ENCODE measurements at places on chromosomes 2 and 18. TPM values are rescaled to one million over a fixed set of nuclear protein-coding genes. Genes with fewer than 3 reads are reported as not detected.

Gene ATP6V1B1
- total RNA-seq = 0.68 TPM

Gene SCN9A
- total RNA-seq = 0.12 TPM

Gene CEP68
- total RNA-seq = 5.2 TPM

Gene CNGA3
- total RNA-seq = not detected

Gene KLHL14
- not detected for total RNA-seq

Gene MEP1B
- not detected for total RNA-seq

Gene CCT7
- 500 TPM for total RNA-seq

Gene GPR35
- total RNA-seq = 0.12 TPM

Gene PLEKHM3
- 6.8 TPM for total RNA-seq

Gene PLEKHH2
- 0.59 TPM for total RNA-seq

Gene PREPL
- total RNA-seq = 45.4 TPM

Gene SERPINB12
- total RNA-seq = not detected

Gene FSHR
- not detected for total RNA-seq

Gene IL36G
- total RNA-seq = 0.24 TPM

Gene ZNF385B
- not detected for total RNA-seq

Gene C1QL2
- not detected for total RNA-seq

Gene STON1
- 7.0 TPM for total RNA-seq

Gene OXER1
- not detected for total RNA-seq

Gene DUSP19
- 2.1 TPM for total RNA-seq

Gene OR6B2
- total RNA-seq = not detected

Gene SLC5A7
- total RNA-seq = not detected

Gene DSC1
- total RNA-seq = not detected

Gene ACVR2A
- total RNA-seq = 7.6 TPM

Gene NEU2
- not detected for total RNA-seq

Gene PTPN2
- 21.9 TPM for total RNA-seq

Gene ZNF892
- 2.2 TPM for total RNA-seq

Gene PAIP2B
- total RNA-seq = 0.49 TPM

Gene PPP4R1
- total RNA-seq = 61.0 TPM

Gene SIX2
- total RNA-seq = 1.4 TPM

Gene SPHKAP
- total RNA-seq = not detected

Gene REG3G
- total RNA-seq = not detected

Gene KCNG2
- not detected for total RNA-seq

Gene RNU2-63P
- total RNA-seq = not detected

Gene PARD6G
- total RNA-seq = 0.24 TPM
